ENCODE measurements at places on chromosomes 6 and 20. TPM values are rescaled to one million over a fixed set of nuclear protein-coding genes. Genes with fewer than 3 reads are reported as not detected.

Gene IMPG1
- total RNA-seq: not detected

GRCh38 chr20:55580475-55580874 is 424.8 kb downstream of the CBLN4 start:
- no peak for DNase-seq

DNA sequence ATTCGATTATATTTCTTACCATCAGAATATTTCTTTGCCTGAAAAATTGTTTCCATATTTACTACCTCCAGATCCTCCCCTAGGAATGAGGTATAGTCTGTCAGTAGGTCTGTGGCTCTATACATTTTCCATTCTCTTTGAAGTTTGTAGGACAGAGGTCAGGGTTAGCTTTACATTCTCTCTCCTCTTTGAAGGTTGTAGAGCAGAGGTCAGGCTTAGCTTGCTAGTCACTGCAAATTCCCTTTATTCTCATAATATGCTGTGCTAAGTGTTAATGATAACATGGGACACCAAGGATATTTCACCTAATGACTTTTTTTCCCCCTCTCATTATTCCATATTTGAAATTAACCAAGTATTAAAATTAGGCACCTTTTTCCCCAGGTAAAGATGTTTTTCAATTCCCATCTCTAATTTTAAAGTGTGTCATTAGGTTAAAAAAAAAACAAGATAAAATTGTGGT is 411.2 kb downstream of the PHF3 start:
- no peak for DNase-seq

- no peak for DNase-seq
Observed at GRCh38 chr6:139738801-139739455, 364.5 kb upstream of the CITED2 start.

Gene NFS1
- total RNA-seq: 15.2 TPM

GRCh38 chr20:50279988-50280850 is 89.6 kb downstream of the CEBPB start:
- no peak for DNase-seq

DNA sequence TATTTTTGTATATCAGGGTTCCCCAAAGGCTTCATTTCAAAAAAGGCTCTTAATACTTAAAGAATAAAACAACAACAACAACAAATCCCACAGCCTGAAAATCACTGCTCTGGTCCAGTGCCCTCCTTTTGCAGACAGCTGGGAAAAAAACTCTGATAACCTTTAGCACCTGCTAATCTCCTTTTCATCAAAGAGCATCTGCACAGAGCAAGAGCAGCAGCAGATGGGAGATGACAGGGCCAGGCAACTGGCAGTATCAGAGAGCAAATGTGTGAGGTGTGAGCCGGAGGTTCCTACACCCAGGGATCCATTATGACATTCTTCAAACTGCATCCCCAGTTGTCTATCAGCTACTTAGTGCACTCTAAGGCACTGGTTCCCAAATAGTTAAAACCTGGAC is 25.7 kb downstream of the TTI1 start:
- DNase-seq: peak; percentile 13

- no peak for DNase-seq
Observed at GRCh38 chr6:139447656-139447975, 73.2 kb upstream of the CITED2 start.

DNA sequence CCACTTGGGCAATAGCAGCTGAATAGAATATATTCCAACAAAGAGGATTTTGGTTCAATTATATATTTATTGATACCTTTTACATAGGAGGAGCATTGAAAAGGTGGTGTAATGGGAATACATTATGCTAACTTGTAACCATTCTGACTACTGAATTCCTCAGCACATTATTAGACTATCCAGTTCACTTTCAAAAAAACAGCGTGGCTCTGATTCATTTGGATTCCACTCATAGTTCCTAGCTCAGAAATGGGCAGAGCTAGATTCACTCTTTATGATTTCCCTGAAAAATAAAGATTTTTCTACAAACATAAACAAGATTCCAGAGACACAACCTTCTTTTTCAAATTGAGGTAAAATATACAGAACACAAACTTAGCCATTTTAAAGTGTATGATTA is 9.2 kb upstream of the TRERF1 start:
- no peak for DNase-seq

Gene DYNLT2
- 3.2 TPM for total RNA-seq

Gene KIF25
- not detected for total RNA-seq

GRCh38 chr6:35651244-35651643 is 37.5 kb downstream of the FKBP5 start:
- no peak for DNase-seq

- DNase-seq: no peak
Observed at GRCh38 chr6:4904461-4905025, 99.3 kb downstream of the RPP40 start.

GRCh38 chr6:31208506-31208905 is 38.0 kb upstream of the POU5F1 start:
- DNase-seq: no peak

DNA sequence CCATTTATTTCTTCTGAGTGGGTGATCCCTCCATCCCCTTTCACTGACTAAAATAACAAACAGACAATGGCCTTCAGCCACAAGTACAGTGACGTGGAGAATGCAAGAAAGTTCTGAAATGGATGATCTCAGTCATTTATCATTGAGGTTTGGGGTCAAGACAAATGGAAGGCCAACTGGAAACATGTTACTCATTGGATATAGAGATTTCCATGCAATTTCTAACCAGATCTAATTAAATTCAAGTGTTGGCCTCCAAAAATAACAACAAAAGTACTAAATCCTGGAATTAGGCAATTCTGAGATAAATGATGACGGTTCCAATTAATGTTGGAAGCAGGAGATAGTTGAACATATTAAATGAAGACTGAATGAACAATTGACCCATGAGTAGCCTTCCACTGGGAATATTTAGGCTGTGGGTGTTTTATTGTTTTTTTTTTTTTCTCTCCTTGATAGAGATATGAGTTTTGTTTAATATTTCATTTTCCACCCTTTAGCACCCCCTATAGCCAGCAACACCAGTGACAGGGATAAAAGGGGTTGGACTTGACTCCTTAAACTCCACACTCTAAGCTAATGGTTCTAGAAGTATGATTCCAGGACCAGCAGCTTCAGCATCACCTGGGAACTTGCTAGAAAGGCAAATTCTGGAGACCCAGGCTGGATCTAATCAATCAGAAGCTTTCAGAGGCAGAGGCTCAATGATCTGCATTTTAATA is 112.8 kb downstream of the BCAS1 start:
- no peak for DNase-seq

Gene SRMS
- total RNA-seq: not detected

DNA sequence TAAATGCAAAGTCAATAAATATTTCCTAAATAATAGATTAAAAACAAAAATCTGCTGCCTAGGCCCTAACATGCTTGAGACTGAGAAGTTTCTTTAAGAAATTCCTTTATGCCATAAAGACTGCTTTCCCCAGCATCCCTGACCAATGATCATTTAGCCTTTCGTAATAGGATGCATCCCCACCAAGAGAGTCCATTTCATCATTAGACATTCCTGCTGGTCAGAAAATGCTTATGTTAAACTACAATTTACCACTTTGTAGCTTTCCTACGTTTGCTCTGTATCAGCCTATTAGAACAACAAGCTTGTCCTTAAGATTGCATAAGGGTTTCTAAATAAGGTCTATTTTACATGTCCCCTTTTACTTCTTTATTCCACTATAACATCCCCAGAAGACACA is 59.8 kb upstream of the HSF2 start:
- DNase-seq: no peak

GRCh38 chr20:37351689-37352607 is 6.0 kb downstream of the SRC start:
- DNase-seq: no peak

DNA sequence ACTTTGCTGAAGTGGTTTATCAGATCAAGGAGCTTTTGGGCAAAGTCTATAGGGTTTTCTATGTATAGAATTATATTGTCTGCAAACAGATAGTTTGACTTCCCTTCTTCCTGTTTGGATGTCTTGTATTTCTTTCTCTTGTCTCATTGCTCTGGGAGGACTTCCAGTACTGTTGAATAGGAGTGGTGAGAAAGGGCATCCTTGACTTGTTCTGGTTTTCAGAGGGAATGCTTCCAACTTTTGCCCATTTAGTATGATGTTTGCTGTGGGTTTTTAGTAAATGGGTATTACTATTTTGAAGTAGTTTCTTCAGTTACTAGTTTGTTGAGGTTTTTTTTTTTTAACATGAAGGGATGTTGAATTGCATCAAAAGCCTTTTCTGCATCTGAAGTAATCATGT is 36.1 kb downstream of the KCNS1 start:
- no peak for DNase-seq

DNA sequence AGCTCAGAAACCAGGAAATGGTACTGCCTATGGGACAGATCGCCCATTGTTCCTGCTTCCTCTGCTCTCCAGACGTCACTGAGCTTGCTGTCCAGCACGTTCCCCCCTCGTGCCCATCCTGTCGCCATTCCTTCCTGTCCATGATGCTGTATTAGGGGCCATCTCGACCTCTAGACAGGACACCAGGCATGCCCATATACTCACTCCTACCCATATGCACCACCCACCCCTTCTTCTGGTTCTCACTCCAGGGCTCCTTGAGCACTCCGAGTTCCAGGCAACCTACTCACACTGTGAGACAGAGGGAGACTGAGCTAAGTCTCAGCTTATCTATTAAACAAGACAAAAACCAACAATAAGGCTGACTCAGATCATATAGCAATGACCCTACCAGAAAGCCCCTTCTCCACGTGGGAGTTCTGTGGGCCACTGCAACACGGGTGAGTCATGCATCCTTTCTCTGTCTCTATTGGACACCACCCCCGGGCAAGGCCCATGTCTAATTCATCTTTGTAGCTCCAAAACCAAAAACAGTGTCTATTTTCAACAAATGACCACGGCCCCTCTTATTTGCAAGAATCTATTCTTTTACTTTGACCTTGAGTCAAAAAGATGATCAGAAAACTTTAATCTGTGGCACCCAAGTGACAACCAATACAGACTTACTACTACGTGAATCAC is 65.7 kb downstream of the PSMG4 start:
- DNase-seq: no peak

DNA sequence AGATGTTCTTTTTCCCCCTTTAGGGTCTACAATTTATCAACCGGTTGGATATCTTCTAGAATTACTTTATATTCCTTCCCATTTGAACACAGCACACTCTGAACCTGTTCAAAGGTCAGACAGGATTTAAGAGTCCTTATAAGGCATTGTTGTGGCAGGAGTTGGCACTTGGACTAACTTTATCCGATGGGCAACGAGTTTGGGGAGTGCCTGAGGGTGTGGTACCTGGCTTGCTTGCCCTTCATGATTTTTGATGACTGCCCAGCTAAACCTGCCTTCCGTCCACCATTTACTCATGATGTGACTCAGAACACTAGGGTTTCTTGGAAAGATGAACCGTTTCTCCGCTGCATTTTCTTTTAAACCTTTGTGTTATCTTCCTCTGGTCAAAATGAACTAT is 285.2 kb downstream of the FOXC1 start:
- DNase-seq: no peak

GRCh38 chr20:32040142-32040953 is 11.7 kb upstream of the HCK start:
- no peak for DNase-seq

DNA sequence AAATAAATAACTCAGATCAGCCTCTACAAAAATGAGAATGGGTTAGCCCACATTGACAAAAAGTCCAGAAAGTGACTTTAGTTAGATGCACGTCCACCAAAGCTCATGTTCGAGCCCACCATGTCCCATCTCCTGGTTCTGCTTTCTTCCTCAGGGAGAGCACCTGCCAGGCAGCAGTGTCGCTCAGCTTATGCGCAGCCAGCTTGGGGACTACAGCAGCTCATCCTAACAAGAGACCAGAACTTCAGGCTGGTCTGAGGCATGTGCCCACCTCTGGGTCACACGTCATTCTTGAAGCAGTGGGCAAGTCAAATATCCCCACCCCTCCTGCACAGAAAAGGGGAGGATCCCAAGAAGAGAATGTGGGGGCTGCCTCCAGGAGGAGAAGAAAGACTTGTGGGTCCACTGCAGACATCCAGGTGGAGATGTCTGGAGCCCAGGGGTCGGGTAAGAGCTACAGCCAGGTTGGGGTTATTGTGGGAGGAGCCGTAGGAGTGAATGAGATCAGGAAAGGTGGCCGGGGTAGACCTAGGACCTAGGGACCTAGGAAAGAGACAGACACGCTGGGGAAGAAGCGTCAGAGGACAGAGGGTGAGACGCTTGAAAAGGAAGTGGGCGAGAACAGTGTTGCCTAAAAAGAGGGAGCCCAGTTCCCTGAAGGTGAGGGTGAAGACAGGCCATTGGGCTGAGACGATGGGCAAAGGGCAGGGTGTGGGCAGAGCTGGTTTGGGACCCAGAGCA is 52.5 kb downstream of the SSR1 start:
- DNase-seq: no peak

Gene CD83
- 26.0 TPM for total RNA-seq

- no peak for DNase-seq
Observed at GRCh38 chr6:44682987-44683779, 295.7 kb downstream of the CDC5L start.

Gene MDFI
- total RNA-seq: 37.3 TPM

DNA sequence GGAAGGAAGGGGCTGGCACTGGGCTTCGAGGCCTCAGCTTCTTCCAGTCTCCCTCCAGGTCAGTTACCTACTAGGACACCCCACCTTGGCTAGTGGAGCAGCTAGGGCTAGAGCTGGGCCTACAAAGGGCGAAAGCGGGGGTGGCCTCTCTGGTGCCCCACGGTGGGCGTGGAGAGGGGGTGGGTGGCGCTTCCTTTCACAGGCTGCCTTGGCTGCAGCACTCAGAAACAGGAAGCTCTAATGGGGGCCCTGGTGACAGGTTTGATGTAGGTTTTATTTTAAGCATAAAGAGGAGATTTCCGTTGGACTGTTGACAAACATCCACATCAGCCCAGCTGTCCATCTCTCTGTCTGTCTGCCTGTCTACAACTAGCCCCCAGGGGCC is 13.4 kb downstream of the FAM110A start:
- DNase-seq: no peak

GRCh38 chr20:62639765-62640164 is 2.5 kb upstream of the SLCO4A1 start:
- no peak for DNase-seq
